ENCODE measurements at places on chromosomes 6 and 20.

DNA sequence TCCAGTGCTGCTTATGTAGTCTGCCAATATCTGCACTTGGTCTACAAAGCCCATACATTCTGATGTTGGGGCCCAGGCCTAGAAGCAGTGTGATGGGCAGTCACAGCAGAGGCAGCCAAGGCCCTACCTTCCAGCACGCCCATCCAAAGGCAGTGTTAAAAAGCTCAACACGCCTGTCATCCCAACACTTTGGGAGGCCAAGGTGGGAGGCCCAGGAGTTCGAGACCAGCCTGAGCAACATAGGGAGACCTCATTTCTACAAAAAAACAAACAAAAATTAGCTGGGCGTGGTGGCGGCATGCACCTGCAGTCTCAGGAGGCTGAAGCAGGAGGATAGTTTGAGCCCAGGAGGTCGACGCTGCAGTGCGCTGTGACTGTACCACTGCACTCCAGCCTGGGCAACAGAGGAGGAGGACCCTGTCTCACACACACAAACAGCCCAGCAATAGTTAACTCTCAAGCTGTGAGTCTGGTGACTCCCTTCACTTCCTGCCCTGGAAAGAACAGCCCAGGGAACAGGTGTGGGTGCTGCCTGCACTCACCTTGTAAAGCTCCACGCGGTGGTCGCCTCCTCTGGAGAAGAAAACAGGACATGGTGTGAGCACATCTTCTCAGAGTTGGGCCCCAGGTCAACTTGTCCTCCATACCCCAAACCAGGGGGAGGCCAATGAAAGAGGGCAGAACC, 68.8 kb downstream of the PYGB start:
- DNase-seq: no peak

DNA sequence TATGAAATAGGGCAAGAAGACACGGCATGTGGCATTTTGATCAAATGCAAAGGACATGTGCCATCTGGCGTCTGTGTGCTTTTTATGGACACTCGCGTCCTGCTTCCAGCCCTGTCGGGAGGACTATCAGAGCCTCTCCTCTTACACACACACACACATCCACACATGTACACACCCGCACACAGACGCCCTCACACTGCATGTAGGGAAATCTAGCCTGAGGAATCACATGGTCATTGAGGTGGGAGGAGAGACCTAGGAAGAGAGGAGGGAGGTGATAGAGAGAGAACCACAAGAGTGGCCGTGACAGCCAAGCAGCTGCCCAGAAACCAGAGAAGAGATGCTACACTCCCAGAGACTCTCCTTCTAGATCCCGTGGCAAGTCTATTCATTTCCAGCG, 105.9 kb upstream of the CDYL start:
- no peak for DNase-seq

GRCh38 chr20:63011798-63012197, 5.0 kb upstream of the BHLHE23 start:
- DNase-seq: no peak

GRCh38 chr6:155709262-155709661, 253.6 kb upstream of the NOX3 start:
- DNase-seq: no peak

GRCh38 chr20:5095931-5096330, 23.8 kb downstream of the PCNA start:
- DNase-seq: no peak

GRCh38 chr6:112939563-112939962, 592.4 kb downstream of the RFPL4B start:
- DNase-seq: no peak

DNA sequence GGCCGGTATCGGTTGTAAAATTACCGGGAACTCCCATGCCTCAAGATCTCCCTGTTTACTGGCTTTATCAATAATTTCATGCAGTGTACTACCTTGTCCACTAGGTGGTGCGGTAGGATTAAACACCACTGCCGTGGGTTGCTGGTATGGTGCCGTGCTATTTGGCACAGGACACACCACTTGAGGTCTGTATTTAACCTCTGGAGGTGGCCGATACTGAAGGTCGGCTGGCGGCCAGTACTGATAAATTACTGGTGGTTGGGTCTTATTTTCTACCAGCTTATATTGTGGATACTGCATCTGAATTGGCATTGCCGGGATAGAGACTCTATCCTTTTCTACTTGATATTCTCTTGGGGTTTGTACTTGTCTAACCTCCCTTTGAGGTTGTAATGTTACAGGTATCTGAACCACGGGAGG, 14.3 kb upstream of the PTCRA start:
- DNase-seq: peak; percentile 59

GRCh38 chr6:79072640-79073181, 5.3 kb downstream of the PHIP start:
- DNase-seq: no peak

DNA sequence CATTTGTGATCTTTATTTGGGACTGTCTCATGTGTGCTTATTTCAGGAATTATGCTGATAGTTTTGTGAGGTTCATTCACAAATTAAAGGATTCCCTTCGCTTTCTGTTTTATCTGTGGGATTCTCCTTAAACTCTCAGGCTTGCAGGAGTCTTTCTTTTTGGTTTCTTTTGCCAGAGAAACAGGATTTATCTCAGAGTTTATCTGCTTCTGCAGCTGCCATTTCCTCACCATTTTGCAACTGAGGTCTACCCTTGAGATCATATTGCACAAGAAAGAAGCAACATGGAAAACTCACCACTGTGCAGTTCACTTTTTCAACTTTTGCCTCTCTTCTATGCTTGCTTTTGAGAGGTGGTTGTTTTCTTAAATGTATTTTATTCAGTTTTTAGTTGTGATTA, 201.0 kb downstream of the PRL start:
- no peak for DNase-seq

DNA sequence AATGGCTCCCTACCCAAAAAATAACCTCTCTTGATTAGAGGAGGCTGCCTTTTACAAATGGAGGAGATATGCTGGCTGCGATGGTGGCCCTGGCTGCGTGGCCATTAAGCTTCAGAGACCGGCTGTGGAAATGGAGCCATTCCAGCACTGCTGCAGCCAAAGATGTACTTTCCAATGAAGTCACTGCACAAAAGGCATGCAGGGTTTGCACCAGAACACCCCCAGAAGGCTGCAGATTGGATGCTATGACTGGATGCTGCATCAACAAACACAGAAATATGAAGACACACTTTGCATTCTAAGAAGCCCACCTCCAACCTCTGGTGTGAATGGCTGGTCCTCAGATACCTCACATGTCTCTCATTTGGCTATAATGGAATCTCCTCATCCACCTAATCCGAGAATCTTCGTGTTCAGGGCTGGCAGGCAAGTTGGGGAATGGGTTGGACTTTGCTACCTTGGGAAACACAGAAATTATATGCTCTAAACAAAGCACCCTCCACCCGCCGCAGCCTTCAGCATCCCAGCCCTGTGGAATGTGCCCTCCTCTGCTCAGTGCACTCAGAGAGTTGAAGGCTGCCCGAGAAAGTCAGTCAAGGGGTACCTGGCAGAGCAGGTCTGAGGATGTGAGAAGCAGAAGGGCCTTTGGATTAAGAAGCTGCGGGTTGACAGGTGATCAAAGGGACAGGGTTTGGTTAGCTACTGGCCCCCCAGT, 35.3 kb downstream of the APCDD1L start:
- DNase-seq: no peak

GRCh38 chr6:43737272-43738081, 32.5 kb upstream of the VEGFA start:
- DNase-seq: no peak

DNA sequence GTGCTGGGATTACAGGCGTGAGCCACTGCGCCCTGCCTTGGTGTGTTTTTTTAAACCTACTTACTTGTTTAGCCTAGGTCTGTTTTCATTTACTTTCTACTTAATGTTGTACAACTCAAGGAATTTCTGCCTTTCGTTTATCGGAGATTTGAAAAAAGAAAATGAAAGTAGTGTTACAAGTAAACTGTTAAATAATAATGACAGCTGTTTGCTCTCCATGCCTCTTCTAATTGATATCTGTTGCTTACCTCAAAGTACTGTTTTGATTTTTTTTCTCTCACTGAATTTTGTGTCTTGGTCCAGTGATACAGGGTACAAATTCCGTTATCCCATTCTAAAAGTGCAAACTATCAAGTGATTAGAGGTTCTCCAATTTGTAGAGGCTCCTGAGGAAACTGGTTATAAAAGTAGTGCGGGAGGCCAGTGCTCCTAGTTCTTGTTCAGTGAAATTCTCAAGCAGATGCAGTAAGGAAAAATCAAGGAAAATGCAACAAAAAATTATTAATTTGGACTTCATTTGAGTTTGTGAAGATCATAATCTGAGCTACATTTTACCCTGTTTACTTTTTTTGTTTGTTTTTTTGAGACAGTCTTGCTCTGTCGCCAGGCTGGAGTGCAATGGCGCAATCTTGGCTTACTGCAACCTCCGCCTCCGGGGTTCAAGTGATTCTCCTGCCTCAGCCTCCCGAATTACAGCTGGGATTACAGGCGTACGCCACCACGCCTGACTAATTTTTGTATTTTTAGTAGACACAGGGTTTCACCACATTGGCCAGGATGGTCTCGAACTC, 2.2 kb downstream of the UBR2 start:
- DNase-seq: no peak

DNA sequence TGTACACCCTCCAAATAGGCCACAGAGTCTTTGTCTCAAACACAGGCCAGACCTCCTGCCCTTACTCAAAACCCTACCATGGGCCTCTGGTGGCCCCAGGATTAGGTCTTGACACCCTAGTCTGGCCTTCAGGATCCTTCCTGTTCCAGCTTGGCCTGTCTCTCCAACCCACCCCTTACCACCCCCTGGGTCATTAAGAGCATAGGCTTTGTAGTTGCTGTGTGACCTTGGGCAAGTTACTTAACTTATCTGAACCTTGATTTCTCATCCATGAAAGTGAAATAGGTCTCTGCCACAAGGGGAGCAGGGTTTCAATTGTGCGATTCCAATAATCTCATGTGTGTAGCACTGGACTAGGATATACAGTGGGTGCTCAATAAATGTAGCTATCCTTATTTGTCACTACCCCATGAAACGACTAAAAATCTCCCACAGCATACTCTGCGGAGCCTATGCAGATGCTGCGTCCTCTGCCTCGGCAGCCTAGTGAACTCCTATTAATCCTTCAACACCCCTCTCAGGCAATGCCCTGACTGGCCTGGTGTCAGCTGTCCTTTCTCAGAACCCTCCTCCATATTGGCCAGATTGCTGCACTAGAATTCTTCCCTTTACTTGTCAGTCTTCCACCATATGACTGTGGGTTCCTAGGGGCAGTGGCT, 39.7 kb upstream of the NOL4L start:
- no peak for DNase-seq

DNA sequence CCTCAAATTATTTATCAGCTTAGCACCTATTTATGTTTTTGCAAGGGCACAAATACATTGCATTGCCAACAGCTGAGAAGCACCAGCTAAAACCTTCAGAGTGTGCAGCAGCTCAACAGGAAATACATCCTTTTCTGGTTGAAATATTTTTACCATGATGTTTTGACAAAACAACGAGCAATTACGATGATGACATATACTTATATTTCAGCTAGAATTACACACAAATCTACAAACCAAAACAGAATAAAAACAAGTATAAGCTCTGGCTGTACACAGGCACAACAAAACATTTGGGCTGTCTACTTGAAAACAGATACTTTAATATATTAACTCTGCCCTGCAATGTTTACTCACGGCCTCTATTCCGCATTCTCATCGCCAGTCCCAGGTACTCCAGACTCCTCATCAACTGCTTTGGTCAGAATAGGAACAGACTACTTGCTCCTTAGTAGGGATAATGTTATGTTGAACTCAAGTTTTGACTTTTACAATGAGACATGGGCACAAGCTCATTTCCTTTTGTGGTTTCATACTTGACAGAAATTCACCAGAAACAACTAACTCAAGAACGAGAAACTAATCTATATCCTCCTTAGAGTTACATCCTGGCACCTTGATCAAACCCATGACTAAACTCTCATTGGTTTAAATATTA, 377.6 kb downstream of the ESR1 start:
- DNase-seq: no peak

- no peak for DNase-seq
Observed at GRCh38 chr6:140041571-140042332, 667.3 kb upstream of the CITED2 start.

GRCh38 chr20:21156266-21156665, 30.4 kb downstream of the KIZ start:
- no peak for DNase-seq

DNA sequence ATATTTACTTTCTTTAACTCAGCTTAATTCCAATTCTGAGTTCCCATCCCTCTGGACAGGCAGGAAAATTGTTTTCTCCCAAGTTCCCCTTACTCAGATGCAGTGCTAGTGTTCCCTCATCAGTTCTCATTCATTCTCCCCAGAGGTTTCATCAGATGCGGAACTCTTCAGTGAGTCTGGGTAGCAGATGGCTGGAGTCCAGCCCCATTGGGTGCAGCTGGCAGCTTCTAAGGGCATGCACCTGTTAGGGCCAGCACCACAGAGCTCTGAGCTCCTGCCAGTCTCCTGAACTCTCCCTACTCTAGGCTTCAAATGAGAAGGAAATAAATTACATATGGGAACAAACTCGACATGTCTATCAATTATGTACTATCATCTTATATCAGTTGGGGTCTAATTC, 76.6 kb downstream of the SOD2 start:
- DNase-seq: no peak

GRCh38 chr6:56579155-56579851, 63.4 kb downstream of the DST start:
- DNase-seq: no peak

- DNase-seq: no peak
Observed at GRCh38 chr6:25504661-25505060, 147.4 kb upstream of the SCGN start.

- no peak for DNase-seq
Observed at GRCh38 chr6:149859938-149860337, 4.2 kb downstream of the LRP11 start.

DNA sequence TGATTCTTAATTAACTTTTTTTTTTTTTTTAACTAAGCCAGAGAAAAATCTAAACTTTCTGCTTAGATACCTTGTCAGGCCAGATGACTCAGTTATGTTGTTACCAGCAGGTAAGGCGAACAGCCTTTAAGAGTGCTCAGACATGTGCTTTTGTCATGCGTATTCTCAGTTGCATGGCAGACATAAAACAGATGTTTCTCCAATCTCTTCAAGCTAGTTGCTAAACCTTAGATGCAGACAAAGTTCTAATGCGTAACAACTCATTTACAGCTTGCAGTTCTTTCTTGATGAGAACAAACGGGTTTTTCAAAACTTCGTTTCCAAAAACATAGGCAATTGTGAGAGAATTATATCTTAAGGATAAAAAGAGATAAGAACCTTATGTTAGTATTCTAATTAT, 49.6 kb upstream of the GFRAL start:
- no peak for DNase-seq

- DNase-seq: no peak
Observed at GRCh38 chr6:166851911-166852310, 104.4 kb downstream of the RNASET2 start.

DNA sequence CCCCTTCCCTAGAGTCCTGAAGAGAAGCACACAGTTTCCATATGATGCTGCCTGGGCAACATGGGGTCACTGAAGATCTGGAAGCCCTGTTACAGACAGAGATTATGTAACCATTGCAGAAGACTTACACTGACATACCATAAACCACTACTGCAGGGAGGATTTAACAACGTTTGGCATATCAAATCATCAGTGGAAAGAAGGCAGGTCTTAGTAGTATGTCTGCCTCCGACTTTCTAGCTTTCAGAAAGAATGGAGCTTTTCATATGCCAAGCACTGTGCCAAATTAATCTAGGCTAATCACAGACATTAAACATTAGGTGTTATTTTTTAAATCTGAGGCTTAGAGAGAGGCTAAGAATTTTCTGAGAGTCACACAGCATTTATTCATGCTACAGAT, 144.3 kb downstream of the ADGRB3 start:
- no peak for DNase-seq

All from caudate nucleus (tissue), 63 donors.